Endothelial cell (in vitro differentiated cells): ENCODE measurements at places on chromosomes 7 and 10. TPM values are rescaled to one million over a fixed set of nuclear protein-coding genes. Genes with fewer than 3 reads are reported as not detected.

- H3K4me1 ChIP-seq, result no peaks in the 10 kb centered on the region
- H3K27ac ChIP-seq, result no peak overlapping the region
- H3K36me3 ChIP-seq, result no peaks in the 10 kb centered on the region
- DNase-seq, result no peak
- no peak overlapping the region for H3K4me3 ChIP-seq
Measured at GRCh38 chr10:71605263-71605962, 114.2 kb downstream of the C10orf105 start.

GRCh38 chr10:59536167-59537014 lies 173.3 kb downstream of the SLC16A9 start:
- peaks cover 6% of the 10 kb centered on the region for H3K4me1 ChIP-seq
- peaks cover 3% of the 10 kb centered on the region for H3K27me3 ChIP-seq
- DNase-seq, result peak; percentile 23
- H3K36me3 ChIP-seq, result peaks cover 3% of the 10 kb centered on the region
- no peak overlapping the region for H3K4me3 ChIP-seq

DNA sequence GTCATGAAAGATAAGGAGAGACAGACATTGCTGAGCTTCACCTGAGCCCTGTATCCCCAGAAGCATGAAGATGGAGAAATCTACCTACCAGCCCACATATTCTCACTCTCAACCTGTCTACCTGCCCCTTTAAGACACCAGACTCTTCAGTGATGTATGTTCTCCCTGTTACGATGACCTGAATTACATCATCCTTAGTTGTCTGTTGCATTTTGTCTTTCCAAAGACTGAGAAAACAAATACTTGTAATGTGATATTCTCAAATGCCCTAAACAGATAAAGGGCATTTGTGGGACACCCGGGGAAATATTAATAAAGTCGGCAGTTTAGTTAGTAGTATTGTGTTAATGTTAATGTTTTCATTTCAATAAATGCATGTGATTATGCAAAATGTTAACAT lies 305.8 kb upstream of the IGFBP3 start:
- no peaks in the 10 kb centered on the region for H3K36me3 ChIP-seq
- H3K4me1 ChIP-seq, result peaks cover 12% of the 10 kb centered on the region
- H3K4me3 ChIP-seq, result no peak overlapping the region
- no peak for DNase-seq

DNA sequence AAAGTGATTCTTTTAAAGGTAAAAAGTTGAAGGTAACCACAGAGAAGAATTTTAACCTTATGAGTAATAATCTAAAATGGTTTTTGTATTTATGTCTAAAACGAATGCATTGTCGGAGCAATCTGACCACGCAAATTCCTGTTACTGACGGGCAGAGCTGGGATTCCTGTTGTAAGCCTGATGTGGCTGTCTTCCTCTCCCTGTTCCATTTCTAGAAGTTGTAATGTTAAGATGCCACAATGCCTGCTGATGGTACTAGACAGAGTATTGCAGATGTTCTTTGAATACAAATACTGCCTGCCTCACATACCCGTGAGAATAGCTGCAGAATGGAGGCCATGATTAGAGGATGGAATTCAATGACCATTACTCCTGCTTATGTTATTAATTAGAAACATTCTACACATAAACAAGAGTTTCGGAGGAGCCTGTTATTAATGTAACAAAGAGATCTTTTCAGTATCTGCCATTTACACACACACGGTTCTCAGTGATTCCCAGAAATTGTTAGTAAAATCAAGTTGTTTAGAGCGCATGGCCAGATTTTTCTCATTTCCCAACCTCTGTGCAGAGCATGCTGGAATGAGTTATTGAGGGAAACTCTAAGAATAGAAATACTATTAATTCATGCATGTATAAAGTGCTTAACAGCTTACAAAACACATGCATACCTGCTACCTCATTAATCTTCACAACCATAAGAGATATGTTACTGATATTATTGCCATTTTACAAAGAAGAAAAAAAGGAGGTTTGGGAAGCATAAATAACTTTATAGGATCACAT lies 196.8 kb downstream of the PTN start:
- H3K27ac ChIP-seq, result no peak overlapping the region
- peaks cover 6% of the 10 kb centered on the region for H3K4me1 ChIP-seq
- H3K27me3 ChIP-seq, result no peaks in the 10 kb centered on the region
- no peak overlapping the region for H3K4me3 ChIP-seq

GRCh38 chr7:25238066-25238725 lies 9.9 kb upstream of the NPVF start:
- DNase-seq, result no peak
- no peak overlapping the region for H3K4me3 ChIP-seq
- no peaks in the 10 kb centered on the region for H3K4me1 ChIP-seq
- H3K27ac ChIP-seq, result no peak overlapping the region

DNA sequence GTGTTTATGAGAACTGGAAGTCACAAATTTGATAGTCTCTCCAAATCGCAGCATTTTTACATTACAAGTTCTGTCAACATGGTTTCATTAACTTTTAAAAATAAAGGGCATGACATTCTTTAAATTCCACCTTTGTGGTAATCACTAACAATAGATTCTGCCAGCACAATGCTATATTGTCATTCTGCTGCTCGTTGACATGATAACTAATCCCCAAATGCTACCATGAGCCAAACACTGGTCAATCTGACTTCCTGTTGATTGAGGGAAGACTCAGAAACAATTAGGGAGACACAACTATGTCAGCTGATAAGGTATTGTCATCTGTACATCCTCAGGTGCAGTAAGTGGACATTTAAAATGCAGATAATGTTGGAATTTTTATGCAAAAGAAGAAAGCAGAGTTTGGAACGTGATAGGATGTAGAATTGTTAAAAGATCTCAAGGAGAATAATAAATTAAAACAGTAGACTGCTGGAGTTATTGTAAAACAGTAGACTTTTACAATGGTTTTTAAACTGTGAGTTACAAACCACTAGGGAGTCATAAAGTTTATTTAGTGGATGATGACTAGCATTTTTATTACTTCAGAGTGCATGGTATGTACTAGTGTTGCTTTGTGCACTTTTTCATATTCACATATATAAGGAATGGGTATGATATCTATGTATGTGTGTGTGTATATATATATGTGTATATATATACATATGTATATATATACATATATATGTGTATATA lies 126.4 kb upstream of the DKK1 start:
- H3K4me1 ChIP-seq, result peaks cover 6% of the 10 kb centered on the region
- H3K4me3 ChIP-seq, result no peak overlapping the region
- DNase-seq, result no peak
- H3K36me3 ChIP-seq, result no peaks in the 10 kb centered on the region
- peaks cover 2% of the 10 kb centered on the region for H3K27me3 ChIP-seq
- H3K27ac ChIP-seq, result peak overlapping the region; percentile 74

- peaks cover 14% of the 10 kb centered on the region for H3K27me3 ChIP-seq
- H3K4me3 ChIP-seq, result peak within 1 kb of the TSS; percentile 96
Measured at GRCh38 chr10:62804356-62805230, at the start of gene ADO. TSS of gene ADO (plus strand) at chr10:62804720. CDS start at chr10:62805060, 340 bp downstream.

DNA sequence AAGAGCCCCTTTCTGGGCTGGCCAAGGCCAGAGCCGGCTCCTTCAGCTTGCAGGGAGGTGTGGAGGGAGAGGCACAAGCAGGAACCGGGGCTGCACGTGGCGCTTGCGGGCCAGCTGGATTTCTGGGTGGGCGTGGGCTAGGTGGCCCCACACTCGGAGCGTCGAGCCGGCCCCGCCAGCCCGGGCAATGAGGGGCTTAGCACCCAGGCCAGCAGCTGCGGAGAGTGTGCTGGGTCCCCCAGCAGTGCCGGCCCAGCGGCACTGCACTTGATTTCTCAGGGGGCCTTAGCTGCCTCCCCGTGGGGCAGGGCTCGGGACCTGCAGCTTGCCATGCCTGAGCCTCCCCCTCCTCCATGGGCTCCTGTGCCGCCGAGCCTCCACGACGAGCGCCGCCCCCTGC lies 48.1 kb downstream of the SH2D4B start:
- H3K27me3 ChIP-seq, result peaks cover 2% of the 10 kb centered on the region
- no peak for DNase-seq
- H3K4me1 ChIP-seq, result no peaks in the 10 kb centered on the region
- no peak overlapping the region for H3K27ac ChIP-seq
- H3K4me3 ChIP-seq, result no peak overlapping the region

Gene PRXL2A
- total RNA-seq, result 147 TPM

Gene CYP3A4
- not detected for total RNA-seq

Gene SLC13A1
- not detected for total RNA-seq
